ENCODE measurements at places on chromosomes 16 and 17.
A peak's percentile ranks its signal among the peaks of the same experiment; 100 is the strongest.

- no peak for DNase-seq
Observed at GRCh38 chr16:49600976-49601375, 227.4 kb downstream of the C16orf78 start.

DNA sequence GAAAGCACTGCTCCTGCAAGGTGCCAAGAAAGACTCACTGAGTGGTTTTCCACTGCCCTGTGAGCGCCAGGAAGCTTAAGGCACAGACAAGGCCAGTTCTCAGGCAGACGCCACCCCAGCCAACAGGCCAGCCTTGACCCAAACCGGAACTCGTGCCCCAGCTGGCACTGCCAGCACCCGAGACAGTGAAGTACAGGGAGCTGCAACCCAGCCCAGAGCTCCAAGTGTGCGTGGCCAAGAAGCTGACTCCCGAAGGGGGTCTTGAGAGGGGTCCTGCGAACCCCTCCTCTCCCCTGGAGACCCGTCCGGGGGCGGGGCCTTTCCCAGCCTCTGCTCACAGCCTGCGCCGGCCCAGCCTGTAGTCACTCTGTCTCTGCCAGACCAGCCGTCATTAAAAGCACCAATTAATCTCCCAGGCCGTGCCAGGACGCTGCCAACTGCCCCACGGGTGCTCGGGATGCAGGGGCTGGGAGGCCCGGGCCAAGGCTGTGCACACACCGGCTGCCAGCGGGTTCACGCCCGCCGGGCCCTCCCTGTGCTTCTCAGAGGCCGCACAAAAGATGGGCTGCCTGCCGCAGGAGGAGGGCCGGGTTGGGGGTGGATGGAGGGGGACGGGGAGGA is 4.4 kb upstream of the SOX8 start:
- DNase-seq, result no peak

DNA sequence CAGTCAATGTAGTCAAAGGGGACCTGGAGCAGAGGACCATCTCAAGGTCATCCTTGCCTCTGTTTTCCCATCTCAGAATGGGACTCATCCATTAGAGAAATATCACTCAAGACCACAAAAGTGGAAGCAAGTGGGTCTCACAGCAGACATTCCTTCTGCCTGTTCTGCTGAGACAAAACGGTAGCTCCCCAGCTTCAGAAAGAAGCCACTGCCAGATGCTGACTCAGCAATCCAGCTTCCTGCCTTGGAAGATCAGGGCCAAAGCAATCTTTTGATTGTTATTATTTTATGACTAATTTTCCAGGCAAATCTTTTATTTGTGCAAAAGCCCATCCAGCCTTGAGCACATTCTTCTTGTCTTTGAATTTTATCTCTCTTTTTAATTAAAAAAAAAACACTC is 86.8 kb downstream of the CCT6B start:
- DNase-seq, result no peak

DNA sequence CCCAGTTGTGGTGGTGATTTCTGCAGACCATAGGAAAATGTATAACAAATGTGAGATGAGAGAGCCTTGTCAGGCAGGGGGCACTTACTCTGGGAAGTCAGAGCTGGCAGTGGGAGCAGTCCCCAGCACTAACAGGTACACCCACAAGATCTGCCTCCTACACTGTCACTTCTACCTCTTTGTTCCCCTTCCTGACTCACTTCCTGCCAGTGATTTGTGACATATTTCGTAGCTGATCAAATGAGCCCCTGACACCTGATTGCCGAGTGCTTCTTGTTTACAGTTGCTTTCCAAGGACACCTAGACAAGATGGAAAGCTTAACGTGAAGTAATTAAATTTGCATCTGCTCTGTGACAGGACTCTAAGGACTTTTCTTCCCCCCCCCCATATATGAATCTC is 40.5 kb downstream of the FTO start:
- peak; percentile 12 for DNase-seq

- DNase-seq, result no peak
Observed at GRCh38 chr17:75472119-75472518, 15.7 kb downstream of the TMEM94 start.

- no peak for DNase-seq
Observed at GRCh38 chr16:75261590-75262078, 10.2 kb upstream of the BCAR1 start.

DNA sequence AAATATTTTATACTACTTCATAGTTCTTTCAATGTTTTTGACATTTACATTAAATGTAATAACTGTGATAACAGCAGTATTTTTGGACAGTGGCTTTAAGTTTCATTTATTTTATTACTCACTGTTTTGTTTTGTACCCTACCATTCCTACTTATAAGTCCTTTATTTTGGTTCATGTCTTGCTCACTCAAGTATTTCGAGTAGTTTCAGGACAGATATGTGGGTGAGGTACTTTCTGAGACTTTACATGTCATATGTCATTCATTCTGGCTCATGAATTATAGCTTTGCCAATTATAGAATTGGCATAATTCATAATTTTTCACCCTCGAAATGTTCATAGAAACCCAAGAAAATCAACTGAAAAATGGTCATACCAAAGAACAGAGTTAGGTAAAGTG is 44.4 kb downstream of the PIK3R5 start:
- DNase-seq, result no peak

DNA sequence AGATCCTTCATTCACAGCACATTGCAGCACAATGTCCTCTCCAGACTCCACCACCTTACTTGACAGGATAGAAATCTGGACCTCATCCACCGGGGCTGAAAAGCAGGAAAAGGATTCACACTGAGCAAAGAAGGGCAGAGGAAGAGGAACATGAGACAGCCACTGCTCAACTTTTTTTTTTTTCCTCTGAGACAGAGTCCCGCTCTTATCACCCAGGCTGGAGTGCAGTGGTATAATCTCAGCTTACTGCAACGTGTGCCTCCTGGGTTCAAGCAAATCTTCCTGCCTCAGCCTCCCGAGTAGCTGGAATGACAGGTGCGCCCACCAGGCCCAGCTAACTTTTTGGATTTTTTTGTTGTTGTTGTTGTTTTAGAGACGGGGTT is 34.4 kb downstream of the PECAM1 start:
- DNase-seq, result no peak

GRCh38 chr17:78347453-78347852 is 12.4 kb downstream of the SOCS3 start:
- DNase-seq, result no peak

GRCh38 chr16:27428026-27428785 is 26.2 kb downstream of the IL21R start:
- DNase-seq, result no peak

DNA sequence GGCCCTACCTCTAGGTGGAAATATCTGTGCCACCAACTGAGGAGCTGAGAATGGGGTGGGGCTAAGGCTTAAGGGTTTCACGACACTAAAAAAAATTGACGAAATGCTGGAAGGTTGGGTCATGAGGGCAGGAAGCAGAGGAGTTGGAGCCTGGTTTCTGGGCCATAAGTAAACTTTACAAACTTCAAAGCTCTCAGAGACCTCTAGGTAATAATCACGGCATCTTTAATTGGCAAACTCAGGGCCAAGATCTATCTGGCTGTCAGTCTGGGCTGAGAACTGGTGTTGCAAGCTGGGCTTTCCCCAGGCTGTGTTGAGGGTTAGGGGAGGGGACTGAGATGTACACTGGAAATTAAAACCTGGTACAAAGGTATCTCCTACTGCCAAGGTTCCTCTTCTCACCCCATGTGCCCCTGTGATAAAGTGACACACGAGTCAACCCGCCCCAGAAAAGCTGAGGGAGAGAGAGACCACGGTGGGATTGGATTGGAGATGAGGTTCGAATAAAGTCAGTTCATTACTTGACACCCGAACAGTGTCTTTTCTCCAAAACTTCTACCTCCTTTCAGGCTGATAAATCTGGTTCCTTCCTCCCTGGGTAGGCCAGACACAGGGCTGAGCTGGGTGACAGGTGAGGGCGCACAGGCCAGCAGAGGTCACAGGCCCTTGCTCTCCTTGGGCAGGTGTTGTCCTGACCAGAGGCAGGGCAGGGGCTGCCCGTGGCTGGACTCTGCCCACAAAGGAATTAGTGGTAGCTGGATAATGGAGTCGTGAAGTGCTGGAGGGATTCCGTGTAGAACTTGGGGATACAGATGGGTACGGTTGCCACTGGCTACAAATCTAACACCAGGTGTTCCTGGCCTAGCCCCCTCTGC is 4.0 kb upstream of the ZNF768 start:
- no peak for DNase-seq

- no peak for DNase-seq
Observed at GRCh38 chr17:63780507-63780906, 6.5 kb downstream of the DDX42 start.

GRCh38 chr17:47279062-47279801 is 25.6 kb downstream of the ITGB3 start:
- peak; percentile 62 for DNase-seq

- DNase-seq, result no peak
Observed at GRCh38 chr17:10987786-10988185, 149.9 kb upstream of the PIRT start.

DNA sequence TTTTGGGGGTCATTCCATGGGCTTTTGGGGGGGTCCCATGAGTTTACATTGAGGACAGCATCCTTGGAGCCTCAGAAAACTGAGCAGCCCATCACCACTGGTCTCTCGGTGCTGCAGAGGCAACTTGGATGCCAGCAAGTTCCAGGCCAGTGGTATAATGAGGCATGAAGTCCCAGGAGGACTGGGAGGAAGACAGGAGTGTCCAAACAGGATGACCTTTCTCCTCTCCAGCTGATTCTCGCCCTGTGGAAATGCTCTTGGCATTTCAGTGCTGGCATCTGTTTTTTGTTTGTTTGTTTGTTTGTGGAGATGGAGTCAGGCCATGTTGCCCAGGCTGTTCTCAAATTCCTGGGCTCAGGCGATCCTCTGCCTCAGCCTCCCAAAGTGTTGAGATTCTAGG is 347.6 kb downstream of the SNX29 start:
- no peak for DNase-seq

DNA sequence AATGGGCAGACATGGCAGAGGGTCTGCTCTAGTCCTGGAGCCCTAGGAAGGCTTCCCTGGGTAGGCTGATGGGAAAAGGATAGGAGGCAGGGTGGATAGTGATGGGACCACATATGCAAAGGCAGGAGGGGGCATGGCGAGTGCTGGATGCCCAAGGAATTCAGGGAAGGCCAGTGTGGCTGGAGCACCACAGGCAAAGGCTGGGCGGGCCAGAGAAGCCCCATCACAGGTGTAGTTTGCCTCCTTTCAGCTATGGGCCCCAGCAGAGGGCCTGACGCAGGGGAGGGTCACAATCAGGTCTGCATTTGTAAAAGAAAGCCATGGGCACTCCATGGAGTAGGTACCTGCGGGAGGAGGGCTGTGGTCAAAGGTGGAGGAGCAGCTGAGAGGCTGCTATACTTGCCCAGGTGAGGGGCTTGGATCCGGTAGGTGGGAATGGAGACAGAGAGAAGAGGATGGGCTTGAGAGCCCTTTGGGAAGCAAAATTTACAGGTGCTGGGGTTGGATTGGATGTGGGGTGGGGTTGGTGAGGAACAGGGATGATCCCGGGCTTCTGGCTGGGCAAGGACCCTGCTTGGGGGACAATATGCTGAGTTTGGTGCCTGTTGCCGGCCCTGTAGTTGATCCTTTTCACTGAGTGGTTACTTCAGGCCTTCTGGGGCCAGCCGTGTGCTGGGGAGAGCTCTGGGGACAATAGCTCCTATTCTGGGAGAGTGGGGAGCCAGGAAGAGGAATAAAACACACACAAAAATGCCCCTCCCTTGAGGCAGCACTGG is 6.5 kb upstream of the COL1A1 start:
- no peak for DNase-seq

DNA sequence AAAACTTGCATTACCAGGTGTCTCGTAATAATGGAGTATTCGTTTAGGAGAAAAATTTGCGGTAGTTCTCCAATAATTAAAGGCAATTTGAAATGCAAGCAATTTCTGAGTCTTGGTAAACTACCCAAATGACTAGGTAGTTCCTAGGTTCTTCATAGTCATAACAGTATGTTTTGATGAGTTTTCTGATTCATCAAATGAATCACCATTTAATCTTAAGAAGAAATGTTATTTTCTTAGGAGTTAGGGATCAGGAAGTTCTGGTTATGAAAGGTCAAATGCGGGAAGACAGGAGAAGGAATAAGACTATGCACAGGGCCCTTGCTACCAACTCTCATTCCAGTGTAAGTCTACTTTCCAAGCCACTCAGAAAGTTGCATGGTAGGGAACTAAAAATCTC is 221.5 kb upstream of the SOX9 start:
- DNase-seq, result no peak

GRCh38 chr16:78092758-78093157 is 6.7 kb upstream of the WWOX start:
- DNase-seq, result no peak

GRCh38 chr17:43810226-43810715 is 22.7 kb downstream of the MPP3 start:
- DNase-seq, result no peak

DNA sequence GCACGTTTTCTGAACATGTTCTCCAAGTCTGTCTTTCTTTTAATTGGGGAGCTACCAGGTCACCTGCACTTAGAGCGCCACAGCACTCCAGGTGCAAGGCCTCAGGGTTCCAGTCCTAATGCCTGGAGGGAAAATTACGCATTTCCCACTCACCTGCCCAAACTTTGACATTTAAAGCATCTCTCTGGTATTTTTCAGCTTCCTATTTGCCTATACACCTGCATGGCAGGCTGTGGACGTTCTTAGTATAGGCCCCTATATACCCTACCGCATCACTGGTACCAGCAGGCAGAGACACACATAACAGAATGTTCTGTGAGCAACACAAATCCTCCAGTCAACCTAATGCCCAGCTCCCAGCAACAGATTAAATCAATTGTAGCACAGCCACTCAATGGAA is 213.3 kb downstream of the MRTFB start:
- no peak for DNase-seq

GRCh38 chr16:69013991-69014390 is 91.5 kb upstream of the HAS3 start:
- no peak for DNase-seq

GRCh38 chr16:31138621-31139578 is 3.4 kb upstream of the PRSS8 start:
- DNase-seq, result no peak

Data from CD4-positive, alpha-beta T cell treated with Interleukin-4 for 1 hour (primary cell).